ENCODE measurements at places on chromosomes 4 and X.
A peak's percentile ranks its signal among the peaks of the same experiment; 100 is the strongest.

GRCh38 chr4:7775396-7775795 lies 164.3 kb downstream of the AFAP1 start:
- DNase-seq, result no peak

GRCh38 chrX:54529151-54529550 lies 868 bp upstream of the GNL3L start:
- no peak for DNase-seq

GRCh38 chr4:8013976-8014726 lies 74.5 kb upstream of the AFAP1 start:
- DNase-seq, result no peak

DNA sequence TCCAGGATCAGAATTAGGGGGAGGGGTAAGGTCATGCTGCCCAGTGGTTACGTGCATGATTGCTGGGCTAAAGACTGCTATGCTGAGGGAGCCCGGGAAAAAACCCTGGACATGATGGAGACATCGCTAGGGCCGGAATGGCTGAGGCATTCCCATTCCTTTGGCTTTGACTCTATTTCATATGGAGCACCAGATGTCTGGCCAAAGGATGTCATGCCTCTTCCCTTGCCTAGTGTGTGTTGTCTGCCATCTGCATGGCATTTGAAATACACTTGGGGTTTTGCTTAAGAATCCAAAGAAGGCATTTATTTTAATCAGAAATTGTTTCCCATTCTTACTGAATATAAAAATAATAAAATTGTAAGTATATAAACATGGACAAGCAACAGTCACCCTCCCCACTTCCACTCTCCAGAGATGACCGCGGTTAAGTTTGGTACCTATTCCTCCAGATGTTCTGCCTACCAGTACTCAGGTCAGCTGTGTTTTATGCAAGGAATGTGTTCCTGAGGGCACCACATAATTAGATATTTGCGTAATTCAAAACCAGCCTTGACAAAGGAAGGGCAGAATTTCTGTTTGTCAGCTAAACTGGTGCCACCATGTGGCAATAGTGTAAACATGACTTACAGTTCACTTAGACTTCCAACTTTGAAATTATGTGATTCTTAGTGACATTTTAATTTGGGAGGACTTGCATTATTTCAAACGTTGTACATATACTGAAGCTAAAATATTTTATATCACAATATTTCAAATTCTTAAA lies 105.9 kb downstream of the CT47B1 start:
- DNase-seq, result peak; percentile 69

DNA sequence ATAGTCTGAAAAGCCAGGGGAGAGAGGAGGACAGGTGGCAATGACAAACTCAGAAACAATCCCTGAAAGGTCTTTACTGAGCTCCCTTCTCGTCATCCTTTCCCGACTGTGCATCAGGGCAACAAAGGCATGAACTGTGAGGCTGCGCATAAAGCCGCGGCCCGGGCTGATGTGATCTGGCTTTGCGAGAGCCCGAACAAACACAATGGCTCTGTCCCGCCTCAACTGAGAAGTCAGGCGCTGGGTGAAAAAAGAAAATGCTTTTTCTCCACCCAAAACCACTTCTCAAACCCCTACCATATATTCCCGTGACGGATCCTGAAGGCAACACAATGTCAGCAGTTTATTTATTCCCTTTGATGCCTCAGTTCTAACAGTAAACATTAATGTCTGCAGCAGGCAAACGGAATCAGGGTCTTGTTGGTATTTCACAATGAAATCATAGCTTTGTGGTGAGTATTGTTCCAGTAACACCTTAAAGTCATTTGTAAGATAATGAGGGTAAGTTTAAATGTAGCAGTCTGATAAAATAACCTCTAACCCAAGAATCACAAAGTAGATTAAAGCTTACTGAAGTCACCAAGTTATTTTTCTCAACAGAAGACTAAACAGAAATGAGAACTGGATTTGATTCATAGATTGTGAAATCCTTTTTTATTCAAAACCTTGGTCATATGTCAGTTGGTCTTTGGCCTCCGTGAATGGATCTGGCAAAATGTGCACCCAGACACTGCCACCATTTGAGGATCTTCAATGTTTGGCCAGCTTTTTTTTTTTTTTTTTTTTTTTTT lies 67.4 kb downstream of the APBB2 start:
- DNase-seq, result no peak

- peak; percentile 49 for DNase-seq
These were observed at the start of gene JAKMIP1 for GRCh38 chr4:6200011-6200921. Gene JAKMIP1 (minus strand): TSS chr4:6200549. CDS start chr4:6112850, 87,699 bp downstream.

- peak; percentile 20 for DNase-seq
These were observed 672 bp downstream of the LONRF3 start for GRCh38 chrX:118974908-118975671.

DNA sequence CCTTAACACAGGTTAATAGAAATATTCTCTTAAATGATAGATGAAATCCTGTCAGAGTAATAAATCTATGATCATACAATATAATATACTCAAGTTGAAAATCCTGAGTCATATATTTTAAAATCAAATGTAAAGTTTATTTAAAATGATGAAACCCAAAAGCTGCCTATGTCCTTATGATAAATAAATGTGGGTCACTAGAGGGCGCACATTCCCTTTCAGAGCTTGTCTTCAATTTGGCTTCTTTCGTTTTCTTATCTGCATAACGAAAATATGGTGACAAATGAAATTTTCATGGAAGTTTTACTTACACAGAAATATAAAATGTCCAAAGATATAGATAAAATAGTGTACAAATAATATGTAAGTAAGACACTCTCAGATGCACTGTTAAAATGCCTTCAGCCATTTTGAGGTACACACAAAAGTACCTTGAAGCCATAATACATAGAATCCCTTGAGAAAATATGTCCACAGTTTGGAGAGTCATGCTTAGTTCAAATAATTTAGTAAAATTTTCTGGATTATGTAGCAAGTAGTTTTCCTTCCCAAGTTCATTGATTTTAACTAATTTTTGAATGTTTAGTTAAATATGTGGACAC lies 680.4 kb downstream of the DMD start:
- peak; percentile 46 for DNase-seq

GRCh38 chr4:112704991-112705845 lies 68.3 kb downstream of the LARP7 start:
- DNase-seq, result peak; percentile 68

DNA sequence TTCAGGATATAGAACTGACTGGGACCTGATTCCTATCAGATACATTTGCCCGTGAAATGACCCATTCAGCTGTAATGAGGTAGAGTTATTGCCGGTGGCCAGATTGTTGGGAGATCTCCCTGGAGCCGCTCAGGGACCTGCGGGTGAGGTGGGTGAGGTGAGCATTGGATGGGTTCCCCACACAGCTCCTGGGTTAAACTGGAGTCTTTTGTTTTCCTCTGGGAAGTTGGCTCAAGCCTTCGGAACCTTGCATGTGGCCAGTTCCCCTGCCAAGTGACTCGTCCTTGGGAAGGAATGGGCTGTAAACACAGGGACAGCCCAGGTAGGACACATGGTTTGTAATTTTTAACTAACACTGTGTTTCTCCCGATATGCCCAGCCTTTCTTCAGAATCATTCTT lies 31.6 kb upstream of the KIT start:
- no peak for DNase-seq

DNA sequence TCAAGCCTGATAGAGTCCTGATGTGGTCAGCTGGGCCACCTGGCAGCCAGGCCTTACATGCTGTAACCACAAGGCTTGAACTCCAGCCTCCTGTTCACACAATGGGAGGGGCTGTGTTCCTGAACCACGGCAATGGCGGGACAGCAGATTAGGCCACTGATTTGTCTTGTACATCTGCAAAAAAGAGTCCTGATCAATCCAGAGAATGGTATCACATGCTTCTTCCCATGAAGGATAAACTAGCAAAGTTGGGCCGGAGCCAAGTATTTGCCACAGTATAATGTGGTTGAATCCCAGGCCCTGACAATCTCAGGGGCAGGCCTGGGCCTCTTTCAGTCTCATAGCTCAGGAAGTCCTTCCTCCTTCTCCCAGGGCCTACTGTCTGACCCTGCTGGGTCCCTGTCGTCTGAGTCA lies 2182.5 kb upstream of the AGA start:
- peak; percentile 19 for DNase-seq

- DNase-seq, result no peak
These were observed 2295.4 kb downstream of the ARAP2 start for GRCh38 chr4:33948921-33949320.

DNA sequence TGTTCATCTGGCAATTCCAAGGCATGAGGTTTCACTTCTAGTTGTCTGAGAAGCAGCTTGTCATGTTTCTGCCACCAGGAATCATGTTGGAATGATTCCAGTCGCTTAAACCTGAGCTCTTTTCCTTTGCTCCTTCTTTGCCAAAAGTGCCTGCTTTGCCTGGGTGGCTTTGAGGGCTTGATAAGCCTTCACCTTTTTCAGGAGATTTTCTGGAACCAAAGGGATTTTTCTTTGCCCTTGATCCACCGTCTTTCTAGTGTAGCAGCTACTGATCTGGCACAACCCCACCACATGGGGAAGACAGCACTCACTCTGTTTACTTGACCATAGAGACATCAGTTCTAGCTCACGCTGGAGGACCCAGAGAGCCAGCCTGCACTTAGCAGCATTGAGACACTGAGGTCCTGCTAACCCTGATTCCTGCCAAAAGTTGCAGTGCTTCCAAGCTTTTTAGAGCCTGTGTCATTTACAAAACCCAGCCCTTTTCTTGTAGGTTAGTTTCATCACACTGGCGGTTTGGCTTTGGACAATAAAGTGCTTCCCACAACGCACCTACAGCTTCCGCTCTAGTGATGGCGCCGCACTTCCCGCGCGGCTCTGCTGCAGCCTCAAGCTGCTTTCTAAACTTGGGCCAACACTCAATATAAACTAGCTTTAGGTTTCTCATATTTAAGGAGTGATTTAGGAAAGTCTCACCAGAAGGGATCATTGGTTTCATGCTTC lies 7.3 kb upstream of the CCNI start:
- DNase-seq, result no peak

DNA sequence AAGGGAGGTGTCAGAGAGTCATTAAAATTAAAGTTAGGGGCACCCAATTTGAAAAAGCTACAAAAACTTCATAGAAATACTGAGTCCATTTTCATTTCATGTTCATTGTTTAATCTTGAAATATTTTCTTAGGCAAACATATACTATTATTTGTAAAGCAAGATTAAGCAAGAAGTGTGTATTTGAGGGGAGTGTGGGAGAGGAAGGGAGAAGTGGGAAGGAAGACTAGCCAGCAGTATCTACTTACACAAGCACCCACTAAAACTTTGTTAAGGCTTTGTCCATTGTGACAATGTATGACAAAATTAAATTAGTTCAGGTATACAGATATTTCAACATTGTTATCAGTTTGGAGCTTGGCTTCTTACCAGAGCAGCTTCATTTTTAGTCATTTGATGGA lies 222.9 kb downstream of the ARHGAP24 start:
- no peak for DNase-seq

- peak; percentile 74 for DNase-seq
These were observed 5.7 kb upstream of the ZBTB33 start for GRCh38 chrX:120244735-120245498.

GRCh38 chr4:172844556-172844955 lies 324.1 kb upstream of the GALNT7 start:
- no peak for DNase-seq

- no peak for DNase-seq
These were observed 3.9 kb upstream of the LDOC1 start for GRCh38 chrX:141180851-141181250.

GRCh38 chr4:141788169-141788915 lies 152.0 kb downstream of the IL15 start:
- DNase-seq, result peak; percentile 81

DNA sequence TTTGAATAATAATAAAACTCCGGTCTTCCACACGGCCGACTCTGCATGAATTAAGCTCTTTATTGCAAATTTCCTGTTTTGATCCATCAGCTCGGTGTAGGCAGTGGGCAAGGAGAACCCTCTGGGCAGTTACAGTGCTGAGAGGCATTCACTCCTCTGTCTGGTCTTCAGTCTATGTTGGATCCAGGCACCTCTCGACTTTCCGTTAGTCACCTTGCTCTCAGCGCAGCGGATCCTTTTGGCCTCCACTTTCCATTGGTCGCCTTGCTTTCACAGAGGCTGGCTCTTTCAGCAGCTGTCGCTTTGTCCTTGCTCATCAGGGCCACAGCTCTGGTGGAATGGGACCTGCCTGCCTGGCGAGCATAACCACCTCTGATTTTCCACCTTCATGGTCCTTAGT lies 52.9 kb downstream of the TRMT44 start:
- no peak for DNase-seq

DNA sequence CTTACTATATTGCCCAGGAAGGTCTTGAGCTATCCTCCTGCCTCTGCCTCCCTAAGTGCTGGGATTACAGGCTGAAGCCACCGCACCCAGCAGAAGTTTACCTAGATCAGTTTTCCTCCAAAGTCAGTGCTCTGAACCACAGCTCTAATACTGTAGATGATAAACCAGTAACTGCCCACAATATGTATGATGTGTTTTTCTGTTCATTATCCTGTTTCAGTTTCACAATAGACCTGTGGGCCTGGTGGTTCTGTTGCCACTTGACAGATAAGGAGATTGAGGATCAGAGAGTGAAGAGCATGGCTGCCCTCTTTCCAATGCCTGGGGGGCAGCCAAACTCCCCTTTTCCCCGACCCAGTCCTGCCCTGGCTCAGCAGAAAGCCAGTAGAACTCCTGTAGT lies 87.0 kb downstream of the EFNB1 start:
- no peak for DNase-seq

- DNase-seq, result peak; percentile 65
These were observed 278.1 kb upstream of the ARSJ start for GRCh38 chr4:114257501-114257900.

DNA sequence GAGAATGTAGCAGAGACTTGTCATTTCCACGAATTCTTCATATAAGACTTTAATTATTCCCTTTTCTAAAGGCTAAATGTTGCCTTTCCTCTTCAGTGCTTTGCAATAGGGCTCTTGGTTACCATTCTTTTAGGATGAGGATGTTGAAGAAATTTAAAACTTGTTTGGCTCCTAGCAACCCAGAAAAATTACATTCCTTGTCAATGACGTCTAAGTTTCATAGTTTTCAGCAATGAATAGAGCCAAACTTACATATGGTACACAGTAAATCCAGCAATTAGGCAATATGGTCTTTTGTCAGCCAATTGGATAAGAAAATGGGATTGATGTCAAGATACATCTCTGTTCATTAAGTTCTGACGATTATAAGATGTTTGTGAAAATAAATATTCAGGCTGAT lies 1639.6 kb upstream of the PCDH10 start:
- DNase-seq, result peak; percentile 23
